Fibroblast of skin of right biceps (primary cell): ENCODE measurements at places on chromosomes 13 and 19.

DNA sequence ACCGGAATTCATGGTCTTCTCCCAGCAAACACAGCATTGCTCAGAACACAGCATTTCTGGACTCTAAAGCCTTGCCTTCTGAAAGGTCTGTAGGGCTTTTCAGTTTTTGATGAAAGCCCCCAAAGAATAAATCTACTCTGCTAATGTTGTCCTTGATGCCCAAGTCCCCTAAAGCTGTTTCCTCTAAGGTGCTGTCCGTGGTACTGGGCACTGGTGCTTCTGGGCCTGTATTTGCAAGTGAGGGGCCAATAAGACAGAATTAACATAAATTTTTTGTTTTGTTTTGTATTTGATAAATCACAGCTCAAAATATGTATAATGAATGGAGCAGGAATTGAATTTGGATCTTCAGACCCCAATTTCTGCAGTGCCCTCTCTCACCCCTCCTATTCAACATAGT, 12.1 kb upstream of the LGALS13 start:
- DNase-seq, result no peak

DNA sequence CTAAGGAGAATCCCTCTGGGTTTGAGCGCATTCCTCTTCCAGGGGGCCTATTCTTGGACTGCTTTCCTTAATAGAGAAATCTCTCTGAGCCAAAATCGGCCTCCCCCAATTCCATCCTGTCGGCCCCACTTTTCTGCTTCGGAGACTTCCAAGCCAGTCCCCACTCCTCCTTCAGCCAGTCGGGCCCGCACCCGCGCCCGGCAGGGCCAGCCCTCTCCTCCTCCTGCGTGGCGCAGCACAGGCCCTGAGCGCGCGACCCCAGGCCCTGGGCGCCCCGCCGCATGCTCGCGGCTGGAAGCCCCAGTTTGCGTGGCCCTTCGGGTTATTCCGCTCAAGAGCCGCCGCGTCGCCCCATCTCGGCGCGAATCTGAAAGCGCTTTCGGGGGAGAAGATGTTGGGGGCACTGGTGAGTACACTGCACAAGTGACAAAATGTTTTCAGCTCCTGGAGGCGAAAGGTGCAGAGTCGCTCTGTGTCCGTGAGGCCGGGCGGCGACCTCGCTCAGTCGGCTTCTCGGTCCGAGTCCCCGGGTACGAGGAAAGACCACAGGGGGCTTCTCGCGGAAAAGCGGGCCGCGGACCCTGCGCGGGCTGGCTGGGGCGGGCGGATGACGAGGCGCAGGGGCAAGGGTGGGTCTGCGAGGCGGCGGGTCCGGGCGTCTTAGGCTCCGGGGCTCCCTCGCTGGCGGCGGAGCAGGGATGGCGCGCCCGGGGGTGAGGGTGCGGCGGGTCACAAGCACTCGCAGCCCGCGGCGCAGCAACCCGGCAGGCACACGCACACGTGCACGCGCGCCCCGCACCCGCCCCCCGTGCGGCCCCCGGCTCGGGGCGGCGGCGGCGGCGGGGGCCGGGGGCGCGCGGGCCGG, at the start of gene IL17D:
Gene IL17D (plus strand): TSS at position 785 of the 865 bp plus-strand sequence. CDS start 303 bp downstream, outside the sequence.
- no peak for DNase-seq

- no peak for DNase-seq
Measured at GRCh38 chr19:1340681-1341469, 42.8 kb upstream of the NDUFS7 start.

GRCh38 chr19:1355568-1356507, 27.9 kb upstream of the NDUFS7 start:
- DNase-seq, result peak; percentile 20

- no peak for DNase-seq
Measured at GRCh38 chr19:16943942-16944625, 55.3 kb downstream of the F2RL3 start.

GRCh38 chr19:1401138-1401888, at the start of gene GAMT:
Gene GAMT, minus strand, starts transcription at chr19:1401542. Its CDS starts 66 bp downstream, at chr19:1401476.
- DNase-seq, result peak; percentile 39

DNA sequence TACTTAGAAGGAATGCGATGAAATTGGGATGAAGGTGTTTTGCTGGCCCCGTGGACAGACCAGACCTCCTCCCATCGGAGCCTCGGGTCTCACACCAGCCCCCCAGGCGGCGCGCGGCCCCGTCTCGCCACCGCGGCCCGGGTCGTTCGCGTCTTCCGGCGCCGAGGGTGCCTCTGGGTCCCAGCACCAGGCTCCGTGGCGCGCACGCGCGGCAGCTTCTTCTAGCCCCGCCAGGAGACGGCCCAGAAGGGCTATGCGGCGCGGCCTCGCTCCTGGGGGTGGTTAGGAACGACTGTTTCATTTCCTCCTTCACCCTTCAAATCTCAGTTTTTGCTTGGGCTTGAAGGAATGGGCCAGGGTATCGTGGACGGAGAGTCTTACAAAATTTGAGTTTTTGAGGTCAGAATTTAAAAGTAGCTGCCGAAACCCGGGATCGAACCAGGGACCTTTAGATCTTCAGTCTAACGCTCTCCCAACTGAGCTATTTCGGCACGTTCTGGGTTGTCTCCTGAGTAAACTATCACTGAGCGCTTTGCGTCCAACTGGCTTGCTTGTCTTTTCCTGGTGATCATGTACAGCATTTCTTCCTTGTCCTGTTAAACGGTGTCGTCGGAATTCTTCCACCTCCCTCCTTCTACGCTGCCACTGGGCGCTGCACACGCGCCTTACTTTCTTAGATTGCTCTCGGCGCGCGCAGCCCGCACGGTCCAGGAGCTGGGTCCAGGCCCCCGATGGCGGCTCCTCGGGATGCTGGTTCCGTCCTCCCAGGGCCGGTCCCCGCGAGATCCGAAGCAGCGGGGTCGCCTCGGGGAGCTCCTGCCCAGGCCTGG, 46.5 kb downstream of the TGDS start:
- DNase-seq, result peak; percentile 98
